ENCODE measurements at places on chromosomes 5 and 9.

DNA sequence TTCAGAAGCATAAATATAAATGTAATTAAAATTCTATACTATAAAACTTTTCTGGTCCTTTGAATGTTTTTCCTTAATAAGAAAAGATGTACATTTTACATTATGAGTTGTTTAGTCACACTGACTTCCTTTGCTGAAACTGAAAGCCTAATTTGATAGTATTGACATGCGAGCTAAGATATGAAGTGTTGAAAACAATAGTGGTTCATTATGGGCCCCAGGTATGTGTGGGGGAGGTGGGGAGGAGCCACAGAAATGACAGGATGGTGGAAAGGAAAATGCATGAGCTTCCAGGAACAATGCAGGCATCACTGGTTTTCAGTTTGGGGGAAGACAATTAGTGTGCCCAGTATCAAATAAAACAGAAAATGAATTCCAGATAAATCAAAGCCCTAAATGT is 35.4 kb upstream of the RLN1 start:
- no peak overlapping the region for H3K4me3 ChIP-seq
- peak overlapping the region; percentile 40 for H3K27ac ChIP-seq
- peaks cover 6% of the 10 kb centered on the region for H3K36me3 ChIP-seq
- peak; percentile 69 for DNase-seq
- peaks cover 33% of the 10 kb centered on the region for H3K4me1 ChIP-seq

GRCh38 chr5:113652161-113652560 is 138.7 kb downstream of the YTHDC2 start:
- H3K27me3 ChIP-seq = peaks cover 25% of the 10 kb centered on the region
- no peak for DNase-seq
- no peaks in the 10 kb centered on the region for H3K36me3 ChIP-seq
- no peak overlapping the region for H3K27ac ChIP-seq
- H3K4me3 ChIP-seq = no peak overlapping the region

DNA sequence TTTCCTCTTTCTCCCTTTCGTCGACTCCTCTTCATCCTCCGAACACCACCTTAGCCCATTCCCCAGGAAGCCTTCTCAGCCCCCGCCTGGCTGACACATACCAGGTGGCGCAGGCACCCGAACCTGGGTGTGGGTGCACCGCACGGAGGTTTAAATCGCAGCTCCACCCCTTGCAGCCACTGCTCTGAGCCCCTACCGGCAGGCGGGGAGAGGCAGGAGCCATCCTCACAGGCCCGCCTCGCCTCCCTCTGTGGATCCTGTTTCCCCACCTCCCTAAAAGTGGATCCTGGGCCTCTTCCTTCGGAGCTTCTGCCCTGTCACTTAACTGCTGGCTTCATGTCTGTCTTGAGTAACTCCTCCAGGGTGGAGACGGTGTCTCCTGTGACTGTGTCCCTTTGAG is 110.7 kb downstream of the OLFM1 start:
- H3K36me3 ChIP-seq = no peaks in the 10 kb centered on the region
- DNase-seq = no peak
- peaks cover 13% of the 10 kb centered on the region for H3K27me3 ChIP-seq
- H3K27ac ChIP-seq = no peak overlapping the region
- no peaks in the 10 kb centered on the region for H3K4me1 ChIP-seq
- H3K4me3 ChIP-seq = no peak overlapping the region

- no peak overlapping the region for H3K27ac ChIP-seq
- peak overlapping the region; percentile 11 for H3K4me3 ChIP-seq
- DNase-seq = peak; percentile 60
- no peaks in the 10 kb centered on the region for H3K4me1 ChIP-seq
- peaks cover 23% of the 10 kb centered on the region for H3K27me3 ChIP-seq
- H3K36me3 ChIP-seq = no peaks in the 10 kb centered on the region
Measured at GRCh38 chr9:137294091-137294680, 7.9 kb downstream of the NRARP start.

DNA sequence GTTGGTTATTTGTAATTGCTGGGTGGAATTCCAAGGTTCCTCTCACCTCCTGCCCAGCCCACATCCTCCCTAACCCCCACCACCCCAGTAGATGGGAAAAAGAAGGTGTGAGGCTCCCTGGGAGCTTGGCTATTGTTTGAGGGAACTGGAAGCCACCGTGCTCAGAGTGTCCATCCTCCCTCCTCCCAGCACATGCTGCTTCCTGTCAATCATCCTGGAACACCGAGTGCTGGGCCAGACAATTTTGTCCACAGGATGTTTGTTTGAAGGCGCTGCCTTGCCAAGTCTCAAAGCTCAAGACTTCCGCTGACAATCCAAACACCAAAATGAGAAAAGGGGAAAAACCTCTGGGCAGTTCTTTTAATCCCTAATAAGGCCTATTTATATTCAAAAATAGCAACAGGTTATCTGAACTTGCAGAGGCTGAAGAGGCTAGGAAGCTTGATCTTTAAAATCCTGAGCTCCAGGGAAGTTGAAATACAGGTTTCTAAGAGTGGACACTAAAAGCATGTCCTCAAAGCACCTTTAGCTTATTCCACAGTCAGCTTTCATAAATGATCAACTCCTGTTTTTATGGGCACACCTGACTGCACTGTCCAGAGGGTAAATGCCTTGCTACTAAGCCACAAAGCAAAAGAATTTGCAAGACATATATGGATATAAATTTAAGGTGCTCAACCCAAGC is 286.7 kb downstream of the NFIB start:
- H3K36me3 ChIP-seq = no peaks in the 10 kb centered on the region
- no peak for DNase-seq
- no peaks in the 10 kb centered on the region for H3K4me1 ChIP-seq

GRCh38 chr5:84816746-84817547 is 432.3 kb upstream of the EDIL3 start:
- no peaks in the 10 kb centered on the region for H3K36me3 ChIP-seq
- no peak overlapping the region for H3K4me3 ChIP-seq
- no peak for DNase-seq
- no peak overlapping the region for H3K27ac ChIP-seq
- no peaks in the 10 kb centered on the region for H3K27me3 ChIP-seq

Data from activated CD4-positive, alpha-beta T cell treated with anti-CD3 and anti-CD28 coated beads for 36 hours (primary cell).